Stimulated activated CD4-positive, alpha-beta T cell treated with anti-CD3 and anti-CD28 coated beads, Interleukin-2, amount 100 ng/mL, for 24 hours (primary cell): ENCODE measurements at places on chromosomes 4 and X.

DNA sequence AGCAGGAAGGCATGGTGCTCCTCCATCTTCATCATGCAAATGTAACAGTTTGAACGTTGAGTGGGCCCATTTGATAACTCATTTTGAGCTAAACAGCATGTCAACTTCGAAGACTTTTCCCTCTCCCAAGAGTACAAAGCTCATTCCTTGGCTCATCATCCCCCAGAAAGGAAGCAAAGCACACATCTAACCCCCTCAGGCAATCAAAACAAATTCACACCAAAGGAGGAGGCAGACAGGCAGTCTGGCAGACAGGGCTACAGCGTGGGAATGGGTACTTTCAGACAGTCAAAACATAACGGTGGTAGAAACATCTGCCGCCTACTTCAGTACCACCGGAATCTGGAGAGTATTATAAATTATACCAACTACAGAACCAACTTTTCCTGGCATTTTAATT is 81.7 kb downstream of the PCDH19 start:
- no peak for DNase-seq

GRCh38 chr4:168708108-168708507 is 211.3 kb downstream of the PALLD start:
- DNase-seq = no peak

DNA sequence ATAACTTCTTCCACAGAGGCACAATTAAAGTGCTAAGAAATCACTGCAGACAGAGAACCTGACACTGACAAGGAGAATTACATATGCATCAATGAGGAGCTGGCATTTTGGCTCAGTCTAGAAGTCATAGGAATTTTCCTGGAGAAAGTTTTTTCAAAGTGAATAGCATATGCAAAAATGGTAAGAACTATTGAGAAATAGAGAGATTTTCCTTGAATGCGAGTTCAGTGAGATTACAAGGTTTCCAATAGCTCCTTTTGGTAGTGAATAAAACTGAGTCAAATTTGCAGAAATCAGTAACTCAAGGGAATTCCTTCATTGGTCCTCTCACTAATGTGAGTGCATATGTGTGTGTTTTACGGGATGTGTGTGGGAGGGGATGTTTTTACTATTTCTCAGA is 557.5 kb downstream of the PPARGC1A start:
- no peak for DNase-seq

DNA sequence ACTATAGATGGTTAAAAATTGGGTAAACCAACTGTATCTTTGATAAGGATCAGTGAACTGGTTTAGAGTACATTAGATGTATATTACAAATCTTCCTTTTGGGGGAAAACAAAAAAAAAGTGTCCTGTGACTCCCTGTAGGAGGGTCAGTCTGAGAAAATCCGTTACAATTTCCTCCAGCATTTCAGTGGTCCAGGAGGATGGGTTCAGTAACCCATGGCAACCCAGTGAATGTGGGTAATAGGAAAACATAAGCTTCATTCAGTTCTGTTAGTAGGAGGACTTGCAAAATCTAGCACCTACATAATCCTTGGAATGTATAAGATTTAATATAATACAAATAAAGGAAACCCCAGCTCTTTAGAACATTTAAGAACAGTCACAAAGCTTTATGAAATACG is 16.2 kb downstream of the STOX2 start:
- DNase-seq = no peak

- no peak for DNase-seq
Measured at GRCh38 chrX:127138218-127138617, 318.7 kb downstream of the PRR32 start.

DNA sequence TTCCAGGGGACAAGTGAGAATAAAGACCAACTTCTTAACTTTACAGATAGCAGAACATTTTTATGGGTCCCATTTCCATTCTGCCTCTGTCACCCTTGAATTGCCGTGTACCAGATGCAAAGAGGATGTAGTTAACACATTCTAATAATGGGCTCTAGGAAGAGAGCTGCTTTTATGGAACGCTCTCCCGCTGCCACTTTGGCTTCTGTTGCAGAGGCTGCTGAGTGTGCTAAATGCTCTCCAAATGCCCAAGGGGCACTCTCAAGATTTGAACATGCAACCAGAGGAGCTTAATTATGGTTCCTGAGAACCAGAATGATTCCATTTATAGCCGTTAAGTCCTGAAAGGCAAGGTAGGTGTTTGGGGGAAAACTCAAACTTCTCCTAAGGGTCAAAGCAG is 28.1 kb upstream of the GPC3 start:
- no peak for DNase-seq

DNA sequence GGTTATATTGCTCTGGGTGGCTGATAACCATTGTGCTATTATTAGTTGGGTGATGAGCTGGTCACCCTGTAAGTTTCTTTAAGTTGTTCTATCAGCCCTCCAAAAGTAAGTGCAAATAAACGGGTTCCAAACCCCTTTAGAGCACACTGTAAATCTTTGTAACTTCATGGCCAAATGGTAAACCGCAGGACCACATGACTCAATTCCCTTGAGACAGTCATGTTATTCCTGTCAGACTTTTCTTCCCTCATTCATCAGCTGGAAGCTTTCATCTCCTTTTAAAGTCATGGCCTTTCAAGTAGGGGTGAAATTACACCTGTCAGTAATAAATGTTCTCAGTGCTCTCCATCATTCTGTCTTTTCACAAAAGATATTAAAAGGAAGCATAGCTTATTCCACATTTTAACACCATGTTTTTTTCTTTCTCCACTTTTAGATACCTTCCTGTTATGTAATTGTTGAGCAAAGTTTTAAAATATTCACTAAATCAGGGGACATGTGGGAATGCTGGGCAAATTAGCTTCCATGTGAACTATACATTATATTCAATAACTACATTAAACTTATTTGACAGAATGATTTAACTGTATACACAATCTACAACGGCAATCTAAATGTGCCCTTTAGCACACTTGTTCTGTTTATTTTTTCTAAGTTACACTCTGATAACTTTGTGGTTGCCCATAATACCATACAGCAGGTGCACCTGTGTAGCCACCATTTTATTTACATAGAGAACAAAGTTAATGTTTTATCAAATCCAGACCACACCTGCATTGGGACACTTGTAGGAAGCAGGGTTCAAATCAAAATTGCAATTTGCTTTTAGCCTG is 275.5 kb downstream of the CFAP299 start:
- no peak for DNase-seq

- DNase-seq = no peak
Measured at GRCh38 chrX:38770152-38770551, 31.1 kb upstream of the MID1IP1 start.

DNA sequence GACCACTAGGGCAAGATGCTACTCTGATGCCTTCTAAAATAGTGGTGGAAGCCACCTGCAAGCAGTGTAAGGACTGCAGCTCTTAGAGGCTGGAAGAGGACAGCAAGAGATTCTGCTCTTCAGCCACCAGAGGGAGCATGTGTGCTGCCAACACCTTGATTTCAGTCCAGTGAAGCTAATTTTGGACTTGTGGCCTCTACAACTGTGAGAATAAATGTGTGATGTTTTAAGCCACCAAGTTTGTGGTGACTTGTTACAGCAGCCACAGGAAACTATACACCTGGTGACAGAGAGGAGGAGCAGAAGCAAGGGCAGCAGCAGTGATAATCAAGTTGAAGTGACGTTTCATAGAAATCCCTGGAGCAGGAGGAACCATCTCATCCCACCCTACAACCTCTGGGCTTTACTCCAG is 55.9 kb downstream of the FGFBP1 start:
- peak; percentile 32 for DNase-seq

- peak; percentile 2 for DNase-seq
Measured at GRCh38 chr4:14269824-14270223, 642.3 kb upstream of the BOD1L1 start.

DNA sequence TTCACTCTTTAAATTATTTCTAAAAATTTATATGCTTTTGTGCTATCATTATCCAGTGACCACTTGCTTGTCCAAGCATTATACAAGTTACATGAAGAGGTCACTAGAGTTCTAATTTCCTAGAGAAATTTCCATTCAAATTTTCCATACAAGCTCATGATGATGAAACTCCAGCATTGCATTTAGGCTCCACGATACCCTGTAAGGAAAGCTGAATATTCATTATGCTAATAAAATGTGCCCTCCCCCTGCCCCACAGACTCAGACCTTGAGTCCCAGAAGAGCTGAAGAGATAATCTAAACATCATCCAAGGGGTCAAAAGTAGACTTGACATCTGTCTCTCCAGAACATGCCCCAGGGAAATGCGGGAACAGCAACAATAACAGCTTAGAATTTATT is 19.6 kb upstream of the FAM156A start:
- no peak for DNase-seq

DNA sequence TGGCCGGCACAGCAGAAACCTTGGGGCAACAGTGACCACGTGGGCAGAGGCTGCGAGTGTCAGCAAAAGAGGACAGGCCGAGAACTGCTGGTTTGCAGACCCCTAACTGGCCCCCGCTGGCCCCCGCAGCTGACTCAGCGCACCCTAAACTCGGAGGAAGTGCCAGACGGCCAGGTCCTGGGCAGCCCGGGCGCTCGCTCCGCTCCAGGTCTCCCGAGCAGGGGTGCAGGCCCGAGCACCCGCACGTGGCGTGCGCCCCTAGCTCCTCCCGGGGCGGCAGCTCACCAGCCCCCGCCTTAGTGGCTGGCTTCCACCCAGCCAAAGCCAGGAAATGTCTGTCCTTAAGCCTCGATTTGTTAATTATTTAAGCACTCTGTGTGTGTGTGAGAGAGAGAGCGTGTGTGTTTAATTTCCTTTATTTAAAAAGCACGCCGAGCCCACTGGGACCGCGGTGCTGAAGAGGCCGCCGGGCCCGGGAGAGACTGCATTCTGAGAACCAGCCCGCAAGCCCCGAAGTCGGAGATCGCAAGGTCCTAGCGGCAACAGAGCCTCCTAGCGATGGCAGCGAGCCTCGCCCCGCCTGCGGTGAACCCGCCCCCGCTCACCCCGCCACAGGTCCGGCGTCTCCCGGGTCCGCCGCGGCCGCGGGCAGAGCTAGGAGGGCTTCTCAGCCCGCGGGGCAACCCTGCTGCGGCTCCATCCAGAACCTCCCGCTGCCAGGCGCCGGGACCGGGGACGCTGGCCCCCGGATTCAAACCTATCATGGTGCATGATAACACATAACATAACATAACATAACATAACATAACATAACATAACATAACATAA is 45.9 kb upstream of the CDKN2AIP start:
- DNase-seq = peak; percentile 75

DNA sequence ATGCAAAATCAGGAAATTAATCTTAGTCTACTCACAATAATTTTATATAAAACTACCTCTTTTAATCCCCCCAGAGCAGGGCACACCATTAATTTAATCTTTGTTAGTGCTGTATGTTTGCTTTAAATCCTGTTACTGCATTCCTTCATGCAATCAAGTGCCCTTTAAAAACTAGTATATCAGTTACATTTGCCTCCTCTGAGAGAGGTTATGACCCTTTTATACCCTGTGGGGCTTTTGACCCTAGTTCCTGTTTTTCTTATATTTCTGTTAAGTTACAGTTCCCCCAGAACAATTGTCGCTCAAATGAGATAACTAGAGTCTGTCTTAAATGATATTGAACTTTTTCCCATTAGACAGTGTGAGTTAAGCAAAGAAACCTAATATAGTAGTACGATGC is 46.2 kb downstream of the GPC4 start:
- no peak for DNase-seq

- no peak for DNase-seq
Measured at GRCh38 chr4:137541181-137541580, 8.9 kb upstream of the PCDH18 start.

GRCh38 chr4:52588097-52588496 is 71.0 kb downstream of the USP46 start:
- DNase-seq = peak; percentile 19

DNA sequence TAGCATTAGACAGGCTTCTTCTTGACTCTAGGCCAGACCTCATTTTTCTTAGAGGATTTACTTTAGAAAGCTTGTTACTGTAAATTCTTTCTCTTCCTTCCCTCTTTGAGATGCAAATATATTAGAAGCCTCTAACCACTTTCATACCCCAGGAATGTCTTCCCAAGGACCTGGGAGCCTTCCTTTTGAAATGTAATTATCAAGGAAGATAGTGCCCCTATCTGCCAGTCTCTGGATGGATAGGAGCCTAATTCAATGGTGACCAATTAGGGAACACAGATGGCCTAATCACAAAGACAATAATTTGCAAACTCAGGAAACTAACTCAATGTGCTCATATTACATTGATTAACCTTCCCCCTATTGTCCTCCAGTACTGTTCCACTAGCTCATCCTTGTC is 145.6 kb upstream of the DCAF8L1 start:
- no peak for DNase-seq

DNA sequence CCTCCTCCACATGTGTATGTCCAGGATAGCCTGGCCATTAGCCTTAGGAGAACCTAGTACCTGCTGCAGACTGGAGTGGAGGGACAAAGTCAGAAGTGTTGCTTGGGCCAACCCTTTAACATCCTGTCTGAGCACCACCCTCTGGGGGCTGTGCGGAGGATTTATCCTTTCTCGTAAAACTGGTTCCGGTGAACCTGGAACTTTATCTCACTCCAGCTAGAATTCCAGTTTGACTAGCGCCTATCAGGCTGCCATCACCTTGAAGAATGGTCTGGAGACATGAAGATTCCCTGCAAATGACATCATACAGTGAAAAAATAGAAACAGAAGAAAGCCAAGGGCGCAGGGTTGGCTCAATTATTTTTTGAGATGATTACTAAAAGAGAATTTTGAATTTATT is 4.0 kb downstream of the TCEAL8 start:
- no peak for DNase-seq
